ENCODE measurements at places on chromosomes 4 and X.
A peak's percentile ranks its signal among the peaks of the same experiment; 100 is the strongest.

DNA sequence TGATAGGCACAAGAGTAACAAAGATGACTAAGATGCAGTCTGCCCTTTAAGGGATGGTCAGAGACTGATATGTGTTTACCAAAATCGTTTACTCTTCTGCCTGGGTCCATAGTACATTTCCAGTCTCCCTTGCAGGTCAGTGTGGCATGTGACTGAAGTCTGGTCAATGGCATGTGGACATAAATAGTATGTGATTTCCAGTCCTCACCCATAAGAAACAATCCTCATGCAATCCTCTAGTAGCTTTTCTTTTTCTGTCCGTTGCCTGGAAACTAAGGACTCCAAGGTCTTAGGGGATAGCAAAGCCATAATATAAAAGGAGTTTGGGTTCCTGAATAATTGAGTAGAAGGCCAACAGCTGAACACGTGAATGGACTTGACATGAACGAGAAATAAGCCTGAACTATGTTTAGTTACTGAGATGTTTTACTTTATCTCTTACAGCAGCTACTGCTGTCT, 1.1 kb downstream of the SLC9B2 start:
- DNase-seq: peak; percentile 72

DNA sequence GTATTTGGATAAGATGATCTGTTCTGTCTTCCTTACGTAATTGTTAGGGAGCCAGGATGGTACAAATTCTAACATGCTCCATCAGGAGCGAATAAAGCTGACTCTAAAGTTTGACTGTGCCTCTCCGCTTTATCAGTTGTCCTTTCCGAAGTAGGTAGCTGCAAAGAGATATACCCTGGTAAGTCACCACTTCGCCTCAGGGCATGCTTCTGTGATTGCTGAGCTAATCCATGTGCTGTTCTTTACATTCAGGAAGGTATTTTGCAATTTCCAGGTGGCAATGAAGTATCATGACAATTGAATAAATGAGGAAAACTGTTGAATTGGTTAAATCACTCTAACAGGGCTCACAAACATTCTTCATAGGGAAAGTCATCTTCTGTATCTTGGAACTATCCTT, 38.9 kb downstream of the KIT start:
- no peak for DNase-seq

DNA sequence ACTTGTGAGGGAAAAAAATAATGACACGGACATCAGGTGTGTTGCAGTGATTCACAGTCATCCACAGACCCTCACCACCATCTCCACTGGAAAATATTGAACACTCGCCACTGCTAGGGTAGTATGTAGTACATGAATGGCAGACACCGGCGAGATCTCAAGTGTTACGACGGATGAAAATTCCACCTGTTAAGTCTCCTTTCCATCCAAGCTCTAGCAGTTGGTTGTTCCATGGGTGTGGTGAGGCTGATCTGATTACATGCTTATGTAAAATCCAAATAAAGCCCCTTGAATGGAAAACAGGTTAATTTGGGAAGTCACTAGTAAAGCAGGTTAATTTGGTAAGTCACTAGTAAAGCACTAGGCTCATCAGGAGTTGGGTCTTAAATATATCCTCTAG, 1.1 kb upstream of the ARMCX4 start:
- no peak for DNase-seq

- no peak for DNase-seq
Measured at GRCh38 chr4:1469607-1470392, 63.6 kb upstream of the NKX1-1 start.

DNA sequence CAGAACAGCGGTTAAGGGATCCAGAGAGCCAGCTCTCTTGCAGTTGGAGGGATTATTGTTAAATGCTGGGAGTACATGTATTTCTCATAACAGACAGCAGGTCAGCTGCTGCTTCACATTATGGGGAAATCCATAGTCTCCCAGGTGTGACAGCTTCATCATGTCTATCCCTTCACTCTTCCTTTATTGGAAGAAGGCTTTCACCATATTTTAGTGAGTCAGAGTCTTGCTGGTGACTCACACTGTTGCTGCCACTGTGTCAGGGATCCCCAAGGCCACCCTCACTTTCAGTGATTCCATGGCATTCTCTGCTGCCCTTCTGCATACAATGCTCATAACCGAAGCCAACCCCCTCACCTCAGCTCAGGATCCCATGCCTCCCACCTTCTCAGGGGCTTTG, 32.9 kb upstream of the PAGE5 start:
- DNase-seq: no peak

GRCh38 chr4:1579001-1579900, 104.9 kb downstream of the FAM53A start:
- no peak for DNase-seq

- DNase-seq: no peak
Measured at GRCh38 chr4:4446434-4446833, 59.5 kb downstream of the NSG1 start.

- peak; percentile 17 for DNase-seq
Measured at GRCh38 chr4:128660361-128661215, 148.9 kb upstream of the JADE1 start.

DNA sequence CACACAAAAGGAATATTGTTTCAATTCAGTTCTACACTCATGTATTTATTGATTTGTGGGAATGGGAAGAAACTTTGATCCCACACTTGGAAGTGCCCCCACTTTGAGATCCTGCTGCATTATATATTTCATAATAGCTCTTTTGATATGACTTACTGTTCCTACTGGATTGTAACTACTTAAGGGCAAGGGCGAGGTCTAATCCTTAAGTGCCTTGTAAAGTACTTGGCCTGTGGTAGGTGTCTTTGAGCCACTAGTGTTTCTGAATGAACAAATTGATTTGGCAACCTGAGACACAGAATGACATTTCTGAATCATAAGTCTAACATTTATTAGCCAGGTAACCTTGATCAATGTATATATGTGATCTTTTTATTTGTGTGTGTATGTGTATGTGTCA, 767.2 kb downstream of the RAB28 start:
- no peak for DNase-seq

GRCh38 chr4:79225360-79225759, 100.5 kb downstream of the NAA11 start:
- DNase-seq: no peak

GRCh38 chr4:89256203-89256800, 51.3 kb downstream of the GPRIN3 start:
- peak; percentile 73 for DNase-seq

- DNase-seq: no peak
Measured at GRCh38 chrX:134418317-134419113, 41.5 kb upstream of the HPRT1 start.

GRCh38 chr4:173272996-173273395, 61.2 kb downstream of the HMGB2 start:
- DNase-seq: no peak

GRCh38 chrX:16785247-16786138, 773 bp upstream of the TXLNG start:
- no peak for DNase-seq

- peak; percentile 2 for DNase-seq
Measured at GRCh38 chrX:68647156-68647957, at the start of gene STARD8. TSS of gene STARD8 (plus strand) at chrX:68647666. CDS start at chrX:68647883, 217 bp downstream.

DNA sequence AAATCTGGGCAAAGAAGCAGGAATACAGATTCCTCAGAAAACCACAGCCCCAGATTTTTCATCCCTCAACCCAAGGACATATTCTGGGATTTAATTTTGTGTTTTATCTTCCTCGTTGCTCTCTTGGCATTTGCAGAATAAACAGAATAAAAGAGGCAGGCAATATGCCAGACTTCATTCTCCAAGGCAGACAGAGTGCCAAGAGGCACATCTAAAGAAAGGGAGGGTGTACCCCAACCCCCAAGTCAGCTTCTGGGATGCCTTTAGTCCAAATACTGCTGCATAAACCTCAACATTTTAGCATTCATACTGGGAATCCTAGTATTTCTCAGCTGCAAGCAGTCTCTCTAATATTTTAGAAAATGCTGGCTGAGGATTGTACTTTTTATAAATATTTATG, 629.2 kb downstream of the KLHL13 start:
- DNase-seq: no peak

GRCh38 chr4:39025552-39026085, 6.6 kb downstream of the TMEM156 start:
- no peak for DNase-seq

DNA sequence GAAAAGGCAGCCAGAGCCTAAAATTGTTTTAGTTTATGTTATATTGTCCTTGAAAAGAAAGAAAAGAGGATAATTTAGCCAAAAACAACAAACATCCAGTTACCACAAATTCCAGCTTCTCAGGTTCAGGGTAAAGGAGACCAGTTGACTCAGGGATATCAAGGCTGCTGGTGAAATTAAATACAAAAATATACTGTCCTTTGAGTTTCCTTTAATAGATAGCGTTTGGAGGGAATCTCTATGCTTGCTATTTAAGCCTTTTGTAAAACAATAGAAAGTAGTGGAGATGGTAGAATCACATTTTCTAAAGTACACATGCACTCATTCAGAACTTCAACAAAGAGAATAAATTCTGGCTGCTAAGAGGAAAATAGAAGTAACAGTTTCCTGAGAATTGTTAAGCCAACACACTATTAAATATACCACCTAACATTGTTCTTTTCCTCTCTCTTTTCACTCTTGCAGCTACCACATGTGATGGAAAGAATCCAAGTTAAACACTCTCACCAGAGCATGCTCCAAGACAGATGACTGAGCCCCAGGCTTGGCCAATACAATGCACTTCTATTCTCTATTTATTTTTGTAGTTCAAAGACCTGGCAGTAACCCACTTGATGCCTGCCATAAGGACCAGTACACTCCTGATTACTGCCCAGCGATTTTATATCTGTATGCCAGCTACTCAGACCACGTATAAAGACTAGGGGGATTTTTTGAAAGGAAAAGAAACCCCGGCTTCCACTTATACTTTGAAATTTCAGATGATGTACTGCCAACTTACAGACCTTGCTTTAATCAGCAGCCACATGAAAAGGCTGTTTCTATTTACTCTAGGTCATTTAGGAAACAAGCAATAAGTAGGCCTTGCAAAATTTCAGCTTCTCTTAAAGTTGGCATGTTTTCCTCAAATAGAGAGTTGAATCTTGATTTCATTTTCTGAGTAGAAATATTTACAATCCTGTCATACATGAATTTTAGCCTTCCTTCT, 756.9 kb downstream of the FAT4 start:
- peak; percentile 3 for DNase-seq

DNA sequence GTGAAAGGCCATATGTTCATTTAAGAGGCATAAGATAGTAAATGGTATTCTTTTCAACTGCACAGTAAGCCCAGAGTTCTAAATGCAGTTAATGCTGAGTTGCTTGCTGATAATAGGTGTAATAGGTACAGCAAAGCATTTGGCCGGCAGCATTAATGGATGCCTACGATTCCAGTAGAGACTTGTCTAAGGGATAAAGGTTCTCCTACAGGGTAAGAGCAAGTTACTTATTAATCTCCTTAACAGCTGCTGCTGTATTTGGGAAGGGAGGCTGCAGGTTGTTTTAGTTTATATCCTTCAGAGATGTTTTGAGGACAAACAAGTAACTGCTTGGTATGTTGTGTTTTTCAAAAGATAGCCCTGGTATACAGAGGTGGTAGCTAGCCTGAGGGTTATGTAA, 16.8 kb downstream of the TSPAN7 start:
- no peak for DNase-seq

DNA sequence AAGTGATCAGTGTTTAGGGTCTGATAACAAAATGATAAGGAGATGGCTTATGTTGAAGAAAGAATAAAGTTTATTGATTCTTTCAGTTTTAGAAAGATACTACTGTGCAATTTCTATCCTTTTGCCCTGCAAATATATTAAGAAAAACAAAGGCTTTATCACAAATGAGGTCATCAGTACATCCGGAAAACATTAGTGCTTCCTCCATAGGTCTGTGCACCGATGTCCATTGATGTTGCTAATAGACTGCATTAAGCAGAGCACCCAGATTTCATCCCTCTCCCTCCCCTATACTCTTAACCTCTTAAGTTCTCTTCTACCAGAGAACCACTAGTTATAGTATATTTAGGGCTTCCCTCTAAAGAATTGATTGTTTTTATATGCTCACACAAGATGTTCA, 53.7 kb upstream of the HHIP start:
- no peak for DNase-seq

- DNase-seq: no peak
Measured at GRCh38 chr4:55118397-55118796, 7.0 kb downstream of the KDR start.

DNA sequence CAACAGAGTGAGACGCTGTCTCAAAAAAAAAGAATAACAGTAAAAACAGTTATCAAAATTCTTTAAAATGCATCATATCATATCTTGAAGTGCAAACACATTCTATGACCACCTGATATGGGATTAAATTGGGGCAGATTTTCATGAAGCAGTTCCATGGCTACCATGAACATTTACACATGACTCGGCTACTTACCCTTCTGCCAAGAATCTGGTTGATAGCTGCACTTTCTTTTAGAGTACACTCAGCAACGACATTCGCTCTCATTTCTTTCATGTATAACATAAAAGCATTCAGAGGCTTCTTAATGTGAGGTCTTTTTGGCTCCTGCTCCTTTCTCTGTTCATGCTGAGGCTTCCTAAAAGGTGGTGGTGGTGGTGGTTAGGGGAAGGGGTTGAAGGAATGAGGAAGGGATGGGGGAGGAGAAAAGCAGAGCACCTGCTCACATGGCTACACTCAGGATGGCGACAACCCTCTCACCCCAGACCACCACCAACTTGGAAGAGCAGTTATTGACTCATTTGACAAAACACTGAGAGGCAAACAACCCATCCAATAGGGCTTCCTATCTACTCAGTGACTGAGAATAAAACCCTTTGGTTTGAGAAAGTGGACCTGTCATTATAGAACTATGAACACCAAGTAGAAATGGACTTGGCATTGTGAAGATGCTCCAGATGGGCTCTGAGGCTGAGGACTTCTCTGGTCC, 88.5 kb downstream of the HADH start:
- DNase-seq: no peak

GRCh38 chr4:95066050-95066449, 308.3 kb downstream of the BMPR1B start:
- DNase-seq: no peak

DNA sequence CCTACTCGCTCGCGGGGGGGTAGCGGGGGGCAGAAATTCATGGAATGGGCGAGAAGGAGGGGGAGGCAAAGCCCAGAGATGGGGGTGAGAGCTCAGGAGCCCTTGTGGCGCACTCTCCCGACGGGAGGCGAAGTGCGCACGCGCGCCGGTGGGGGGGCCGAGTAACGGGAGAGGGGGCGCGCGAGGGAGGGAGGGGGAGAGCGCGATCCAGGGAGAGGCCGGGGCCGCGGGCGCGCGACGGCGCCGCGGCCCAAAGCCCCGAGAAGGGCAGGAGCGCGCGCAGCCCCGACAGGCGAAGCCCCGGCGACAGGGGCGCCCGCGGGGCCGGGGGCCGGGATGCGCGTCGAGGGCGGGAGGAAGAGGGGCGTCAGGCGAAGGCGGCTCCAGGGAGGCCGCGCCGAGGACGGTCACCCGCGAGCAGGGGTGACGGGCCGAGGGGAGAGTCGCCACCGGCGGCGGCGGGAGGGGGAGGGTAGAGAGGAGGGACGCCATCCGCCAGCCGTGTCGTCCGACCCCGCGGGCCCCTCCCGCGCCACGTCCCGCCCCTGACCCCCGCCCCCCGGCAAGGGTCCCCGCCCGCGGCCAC, 421 bp downstream of the MECP2 start:
- DNase-seq: peak; percentile 72

DNA sequence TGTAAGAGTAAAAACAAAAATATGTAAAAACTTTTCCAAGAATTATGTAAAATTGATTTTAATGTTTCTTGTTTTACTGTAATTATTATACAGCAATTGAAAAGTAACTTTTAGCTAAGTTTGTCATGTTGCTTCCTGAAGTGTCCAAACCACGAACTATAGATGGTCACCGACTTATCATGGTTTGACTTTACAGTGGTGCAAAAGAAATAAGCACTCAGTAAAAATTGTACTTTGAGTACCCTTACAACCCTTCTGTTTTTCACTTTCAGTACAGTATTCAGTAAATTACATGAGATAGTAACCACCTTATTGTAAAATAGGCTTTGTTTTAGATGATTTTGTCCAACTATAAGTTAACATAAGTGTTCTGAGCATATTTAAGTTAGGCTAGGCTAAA, 93.8 kb downstream of the SLC10A6 start:
- DNase-seq: no peak
